ENCODE measurements at places on chromosomes 1 and 21.

DNA sequence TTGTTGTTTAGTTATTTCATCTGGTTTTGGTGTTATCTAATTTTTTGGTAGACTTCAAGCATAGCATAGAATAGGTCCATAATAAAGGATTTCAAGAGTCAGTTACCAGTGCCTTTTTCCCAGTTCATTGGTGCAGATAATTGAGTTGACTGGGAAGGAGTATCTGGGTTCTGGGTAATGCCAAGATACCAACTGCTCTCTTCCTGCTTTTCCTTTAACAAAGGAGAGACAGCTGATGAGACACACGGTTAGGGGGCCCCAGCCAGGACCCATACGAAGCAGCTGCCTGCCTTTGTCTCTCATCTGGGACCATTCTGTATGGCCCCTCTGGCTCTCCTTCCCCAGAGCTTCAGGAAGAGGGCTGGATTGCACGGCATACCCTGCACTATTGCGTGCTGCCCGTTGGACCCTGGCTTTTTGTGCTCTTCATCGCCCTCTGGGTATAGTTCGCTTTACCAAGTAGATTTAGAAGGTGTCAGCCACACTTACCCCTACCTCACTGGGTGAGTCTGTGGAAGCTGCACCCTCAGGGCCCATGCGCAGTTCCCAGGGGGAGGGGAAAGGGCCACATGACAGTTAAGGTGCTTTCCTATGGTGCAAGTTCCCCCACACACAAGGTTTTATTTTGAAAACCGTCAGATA lies 7.0 kb downstream of the NAV1 start:
- no peak for DNase-seq

DNA sequence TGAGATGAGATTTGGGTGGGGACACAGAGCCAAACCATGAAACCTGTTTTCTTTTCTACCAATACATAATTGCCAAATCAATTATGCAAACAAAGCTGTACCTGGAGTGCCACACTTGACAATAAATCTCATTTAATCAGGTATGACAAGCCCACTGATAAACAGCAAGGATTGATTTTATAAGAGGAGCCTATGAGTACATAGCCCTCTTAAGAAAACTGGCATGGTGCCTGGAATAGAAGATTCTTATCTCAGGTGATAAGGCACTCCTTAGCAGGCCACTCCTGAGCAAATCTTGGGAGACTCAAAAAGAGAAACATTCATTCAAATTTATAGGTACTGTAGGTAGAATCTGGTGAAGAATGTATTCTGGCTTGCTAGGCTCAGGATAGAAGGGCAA lies 28.6 kb upstream of the PDE4B start:
- no peak for DNase-seq

DNA sequence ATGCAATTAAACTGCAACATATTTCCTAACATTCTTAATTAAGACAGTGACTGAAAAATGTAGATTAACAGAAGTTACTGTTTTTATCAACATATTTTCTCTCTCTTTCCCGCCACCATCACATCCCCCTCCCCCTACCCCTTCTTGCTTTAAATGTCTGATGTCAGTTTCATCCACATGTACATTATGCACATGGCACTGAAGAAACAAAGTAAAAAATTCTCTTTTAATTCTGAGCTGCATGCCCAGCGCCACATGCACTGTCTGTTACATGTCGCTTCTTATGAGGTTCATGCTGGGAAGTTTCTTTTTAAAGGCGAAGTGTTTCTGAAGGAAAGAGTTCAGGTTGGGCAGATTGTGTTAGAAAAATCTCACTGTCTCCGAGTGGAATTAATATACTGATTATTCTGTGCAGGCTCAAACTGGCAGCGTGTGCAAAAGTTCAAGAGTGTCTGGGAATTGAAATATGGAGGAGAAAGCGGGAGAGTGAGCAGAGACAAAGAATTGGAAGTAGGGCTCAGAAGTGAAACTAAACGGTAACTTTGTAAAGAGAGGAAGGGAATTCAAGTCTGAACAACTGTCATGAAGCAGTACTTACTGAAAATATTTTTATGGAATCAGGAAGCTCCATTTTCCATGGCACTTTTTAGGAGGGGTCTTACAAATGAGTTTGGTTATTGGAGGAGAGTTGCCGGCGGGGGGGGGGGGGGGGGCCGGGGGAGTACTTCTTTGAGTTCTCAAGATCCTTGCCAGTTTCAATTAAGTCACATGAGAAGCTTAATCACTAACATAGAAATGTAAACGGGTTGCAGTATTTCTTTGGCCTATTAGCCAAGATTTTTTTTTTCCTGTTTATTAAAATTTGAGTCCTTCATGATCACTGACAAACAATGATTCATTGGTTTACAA lies 217.6 kb downstream of the SDCCAG8 start:
- DNase-seq, result no peak

GRCh38 chr1:3126756-3127678 lies 58.0 kb downstream of the PRDM16 start:
- DNase-seq, result no peak

DNA sequence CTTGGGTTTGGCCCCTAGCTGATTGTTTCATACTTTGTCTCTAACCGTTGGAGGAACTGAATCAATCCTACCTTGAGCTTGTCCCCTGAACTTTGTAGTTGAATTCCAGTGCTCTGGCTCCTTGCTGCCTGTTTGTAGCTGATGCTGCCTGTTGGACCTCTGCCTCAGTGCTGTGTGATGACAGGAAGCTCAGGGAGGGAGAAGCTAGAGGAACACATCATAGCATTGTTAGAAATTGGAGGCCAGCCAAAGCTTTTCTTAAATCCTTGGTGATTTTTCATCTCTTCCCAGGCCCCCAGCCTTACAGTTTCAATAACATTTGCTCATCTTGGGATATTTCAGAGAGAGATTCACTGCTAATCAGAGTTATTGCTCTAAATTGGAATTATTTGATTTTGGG lies 34.0 kb downstream of the MACF1 start:
- no peak for DNase-seq

GRCh38 chr1:85933961-85934360 lies 222.6 kb downstream of the COL24A1 start:
- no peak for DNase-seq

- DNase-seq, result peak; percentile 4
These were observed 11.4 kb upstream of the ZSCAN20 start for GRCh38 chr1:33460947-33461629.

- no peak for DNase-seq
These were observed at the start of gene TRIM58 for GRCh38 chr1:247857069-247857984. TRIM58 (plus strand) TSS chr1:247857187; CDS start chr1:247857247, 60 bp downstream.
